ENCODE measurements at places on chromosomes 13 and 19.

DNA sequence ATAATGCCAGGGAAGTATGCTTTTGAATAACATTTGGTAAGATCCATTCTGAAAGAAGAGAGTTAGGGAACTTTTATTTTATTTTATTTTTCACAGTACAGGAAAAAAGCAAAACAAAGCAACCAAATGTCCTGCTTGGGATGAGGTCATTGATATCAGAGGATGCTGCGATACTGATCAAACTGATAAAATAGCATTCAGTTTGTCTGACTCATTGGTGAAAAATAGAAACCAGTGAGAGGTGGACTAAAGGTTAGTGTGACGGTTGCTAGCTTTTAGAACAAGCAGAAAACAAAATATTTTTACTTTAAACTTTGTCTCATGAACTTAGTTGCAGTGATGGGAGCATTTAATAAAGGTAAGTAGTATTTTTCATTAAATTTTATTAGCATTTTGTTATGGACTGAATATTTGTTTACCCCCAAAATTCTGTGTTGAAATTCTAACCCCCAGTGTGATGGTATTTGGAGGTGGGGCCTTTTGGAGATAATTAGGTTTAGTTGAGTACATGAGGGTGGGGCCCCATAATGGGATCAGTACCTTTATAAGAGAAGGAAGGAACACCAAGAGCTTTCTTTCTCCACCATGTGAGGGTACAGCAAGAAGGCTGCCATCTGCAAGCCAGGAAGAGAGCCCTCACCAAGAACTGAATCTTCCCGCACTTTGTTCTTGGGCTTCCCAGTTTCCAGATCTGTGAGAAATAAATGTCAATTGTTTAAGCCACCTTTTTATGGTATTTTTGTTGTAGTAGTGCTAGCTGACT, 37.3 kb downstream of the ITGBL1 start:
- DNase-seq, result no peak

DNA sequence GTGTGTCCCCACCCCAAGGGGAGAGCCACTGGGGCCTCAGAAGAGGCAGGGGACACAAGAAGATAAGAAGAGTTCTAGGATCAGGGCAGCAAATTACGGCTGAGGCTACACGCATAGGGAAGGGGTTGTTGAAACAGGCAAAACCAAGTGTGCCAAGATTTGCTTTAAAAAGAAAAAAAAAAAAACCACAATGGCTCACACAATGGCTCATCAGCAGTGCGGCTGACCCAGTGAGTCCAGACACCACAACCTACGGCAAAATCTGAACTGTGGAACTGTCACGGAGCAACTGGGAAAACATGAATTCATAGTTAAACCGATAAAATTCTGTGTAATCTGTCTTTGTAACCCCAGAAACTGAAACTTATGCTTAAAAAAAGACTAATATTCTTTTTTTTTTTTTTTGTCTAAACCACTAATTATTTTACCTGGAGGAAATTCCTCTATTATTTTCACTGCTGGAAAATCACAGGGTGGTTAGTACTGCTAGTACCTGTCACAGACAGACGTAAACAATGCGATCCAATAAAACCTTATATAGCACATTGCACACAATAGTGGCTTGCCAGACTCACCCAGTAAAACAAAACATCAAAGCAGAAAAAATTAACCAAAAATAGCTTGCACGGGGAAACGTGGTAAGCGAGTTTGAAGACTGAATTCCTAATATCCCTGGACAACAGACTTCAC, 325.4 kb upstream of the TSHZ3 start:
- no peak for DNase-seq

GRCh38 chr13:111893071-111893606, 173.8 kb upstream of the SOX1 start:
- DNase-seq, result no peak

- DNase-seq, result no peak
Measured at GRCh38 chr13:110073982-110074381, 233.0 kb downstream of the COL4A1 start.

DNA sequence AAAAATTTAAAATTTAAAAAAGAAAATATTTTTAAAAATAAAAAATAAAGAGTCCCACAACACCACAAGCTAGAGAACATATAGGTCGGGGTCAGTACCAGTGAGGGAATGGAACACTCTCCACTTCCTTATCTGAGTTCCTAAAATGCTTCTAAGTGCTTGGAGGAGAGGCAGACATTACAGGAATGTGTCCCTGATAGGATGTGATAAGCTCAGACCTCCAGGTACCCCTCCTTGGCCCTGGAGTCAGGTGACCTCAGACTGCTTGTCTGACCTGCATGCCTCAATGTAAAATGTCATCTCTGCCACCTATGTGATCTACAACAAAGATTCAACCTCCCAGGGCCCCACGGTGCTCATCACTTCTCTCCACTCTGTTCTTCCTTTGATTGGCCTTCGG, 2.8 kb downstream of the ZNF814 start:
- DNase-seq, result no peak

- no peak for DNase-seq
Measured at GRCh38 chr13:20156702-20157101, 4.2 kb downstream of the GJA3 start.

- DNase-seq, result peak; percentile 55
Measured at GRCh38 chr13:91133941-91134802, 213.3 kb upstream of the MIR17HG start.

DNA sequence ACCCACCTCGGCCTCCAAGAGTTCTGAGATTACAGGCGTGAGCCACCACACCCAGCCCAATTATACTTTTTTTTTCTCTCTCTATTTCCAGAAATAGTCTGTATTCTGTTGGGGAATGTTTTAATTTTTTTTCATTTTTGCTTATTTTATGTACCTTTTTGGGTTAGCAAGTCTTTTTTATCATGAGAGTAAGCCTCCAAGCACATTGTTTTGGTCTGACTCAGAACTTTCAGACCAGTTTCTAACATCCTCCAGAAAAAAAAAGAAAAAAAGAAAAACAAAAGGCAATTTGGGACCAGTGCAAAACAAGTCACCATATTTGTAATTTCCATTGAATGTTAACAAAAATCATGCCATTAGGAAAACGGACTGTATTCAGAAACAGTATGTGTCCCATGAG, 1465.5 kb downstream of the SLITRK5 start:
- no peak for DNase-seq

- no peak for DNase-seq
Measured at GRCh38 chr19:53518716-53519115, 19.2 kb upstream of the ZNF331 start.

DNA sequence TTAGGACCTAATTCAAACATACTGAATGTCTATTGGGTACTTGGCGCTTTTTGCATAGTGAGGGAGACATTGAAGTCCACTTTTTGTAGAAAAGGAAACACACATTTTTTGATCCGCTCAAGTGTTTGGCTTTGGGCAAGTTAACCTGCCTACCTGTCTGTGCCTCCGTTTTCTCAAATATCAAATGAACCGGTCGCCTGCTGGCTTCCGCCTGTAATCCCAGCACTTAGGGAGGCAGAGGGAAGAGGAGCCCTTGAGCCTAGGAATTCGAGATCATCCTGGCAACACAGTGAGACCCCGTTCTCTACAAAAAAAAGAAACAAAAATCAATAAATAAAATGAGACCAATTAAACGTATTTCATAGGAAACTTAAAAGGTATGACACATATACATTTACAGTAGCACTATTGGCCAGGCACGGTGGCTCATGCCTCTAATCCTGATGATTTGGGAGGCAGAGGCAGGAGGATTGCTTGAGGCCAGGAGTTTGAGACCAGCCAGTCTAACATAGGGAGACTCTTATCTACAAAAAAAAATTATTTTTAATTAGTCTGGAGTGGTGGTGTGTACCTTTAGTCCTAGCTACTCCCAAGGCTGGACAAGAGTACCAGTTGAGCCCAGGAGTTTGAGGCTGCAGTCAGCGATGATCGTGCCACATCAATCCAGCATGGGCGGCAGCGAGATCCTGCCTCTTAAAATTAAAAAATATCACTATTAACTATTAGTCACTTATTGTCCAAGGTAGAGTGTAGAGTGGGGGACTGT, 1.3 kb downstream of the RAD23A start:
- no peak for DNase-seq

GRCh38 chr19:19053508-19054314, 10.1 kb upstream of the SLC25A42 start:
- DNase-seq, result peak; percentile 53

GRCh38 chr13:48236528-48237353, 3.7 kb downstream of the ITM2B start:
- peak; percentile 20 for DNase-seq

DNA sequence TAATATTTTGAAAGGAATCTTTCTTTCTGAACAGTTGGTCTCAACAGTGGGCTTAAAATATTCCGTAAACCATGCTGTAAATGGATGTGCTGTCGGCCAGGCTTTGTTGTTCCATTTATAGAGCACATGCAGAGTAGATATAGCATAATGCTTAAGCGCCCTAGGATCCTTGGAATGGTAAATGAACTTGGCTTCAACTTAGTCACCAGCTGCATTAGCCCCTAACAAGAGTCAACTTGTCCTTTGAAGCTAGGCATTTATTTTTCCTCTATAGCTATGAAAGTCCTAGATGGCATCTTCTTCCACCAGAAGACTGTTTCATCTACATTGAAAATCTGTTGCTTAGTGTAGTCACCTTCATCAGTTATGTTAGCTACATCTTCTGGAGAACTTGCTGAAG, 47.6 kb downstream of the SACS start:
- DNase-seq, result no peak
